Heart right ventricle (tissue), 16 donors: ENCODE measurements at places on chromosomes 1 and 21. TPM values are rescaled to one million over a fixed set of nuclear protein-coding genes. Genes with fewer than 3 reads are reported as not detected.

- DNase-seq: no peak
- no peak overlapping the region for H3K4me3 ChIP-seq
- no peak overlapping the region for H3K27ac ChIP-seq
- peaks cover 3% of the 10 kb centered on the region for H3K4me1 ChIP-seq
- no peaks in the 10 kb centered on the region for H3K36me3 ChIP-seq
These were observed 41.4 kb downstream of the URB1 start for GRCh38 chr21:32351428-32351827.

- H3K4me3 ChIP-seq: no peak overlapping the region
- no peaks in the 10 kb centered on the region for H3K4me1 ChIP-seq
- no peaks in the 10 kb centered on the region for H3K27me3 ChIP-seq
- peaks cover 29% of the 10 kb centered on the region for H3K36me3 ChIP-seq
- H3K27ac ChIP-seq: no peak overlapping the region
- no peak for DNase-seq
These were observed 64.3 kb downstream of the PRKAA2 start for GRCh38 chr1:56709269-56709880.

GRCh38 chr1:15870421-15870820 is 22.9 kb downstream of the SPEN start:
- no peak overlapping the region for H3K27ac ChIP-seq
- no peak for DNase-seq
- peaks cover 61% of the 10 kb centered on the region for H3K4me1 ChIP-seq
- peaks cover 29% of the 10 kb centered on the region for H3K36me3 ChIP-seq
- no peaks in the 10 kb centered on the region for H3K27me3 ChIP-seq

DNA sequence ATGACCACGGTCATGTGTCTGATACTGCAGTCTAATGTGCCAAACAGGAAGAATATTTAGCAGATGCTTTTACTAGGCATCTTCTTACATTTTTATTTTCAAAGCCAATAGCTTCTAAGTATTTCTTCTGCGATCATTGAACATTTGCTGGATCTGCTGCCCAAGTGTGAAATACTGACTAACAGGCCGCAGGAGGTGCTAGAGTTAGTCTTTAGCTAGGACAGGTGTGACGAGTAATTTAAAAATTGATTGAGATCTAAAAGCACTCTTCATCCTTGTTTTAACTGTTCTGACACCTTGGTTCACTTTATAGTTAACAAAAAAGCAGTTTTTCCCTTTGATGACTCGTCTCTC is 748 bp upstream of the FAM78B start:
- H3K27ac ChIP-seq: peak overlapping the region; percentile 65
- DNase-seq: no peak
- peak overlapping the region; percentile 69 for H3K4me3 ChIP-seq
- H3K36me3 ChIP-seq: no peaks in the 10 kb centered on the region

FALEC gene
- polyA plus RNA-seq: not detected
